ENCODE measurements at places on chromosomes 6 and 20.

GRCh38 chr6:118377711-118378414 is 170.2 kb upstream of the PLN start:
- no peak for DNase-seq

DNA sequence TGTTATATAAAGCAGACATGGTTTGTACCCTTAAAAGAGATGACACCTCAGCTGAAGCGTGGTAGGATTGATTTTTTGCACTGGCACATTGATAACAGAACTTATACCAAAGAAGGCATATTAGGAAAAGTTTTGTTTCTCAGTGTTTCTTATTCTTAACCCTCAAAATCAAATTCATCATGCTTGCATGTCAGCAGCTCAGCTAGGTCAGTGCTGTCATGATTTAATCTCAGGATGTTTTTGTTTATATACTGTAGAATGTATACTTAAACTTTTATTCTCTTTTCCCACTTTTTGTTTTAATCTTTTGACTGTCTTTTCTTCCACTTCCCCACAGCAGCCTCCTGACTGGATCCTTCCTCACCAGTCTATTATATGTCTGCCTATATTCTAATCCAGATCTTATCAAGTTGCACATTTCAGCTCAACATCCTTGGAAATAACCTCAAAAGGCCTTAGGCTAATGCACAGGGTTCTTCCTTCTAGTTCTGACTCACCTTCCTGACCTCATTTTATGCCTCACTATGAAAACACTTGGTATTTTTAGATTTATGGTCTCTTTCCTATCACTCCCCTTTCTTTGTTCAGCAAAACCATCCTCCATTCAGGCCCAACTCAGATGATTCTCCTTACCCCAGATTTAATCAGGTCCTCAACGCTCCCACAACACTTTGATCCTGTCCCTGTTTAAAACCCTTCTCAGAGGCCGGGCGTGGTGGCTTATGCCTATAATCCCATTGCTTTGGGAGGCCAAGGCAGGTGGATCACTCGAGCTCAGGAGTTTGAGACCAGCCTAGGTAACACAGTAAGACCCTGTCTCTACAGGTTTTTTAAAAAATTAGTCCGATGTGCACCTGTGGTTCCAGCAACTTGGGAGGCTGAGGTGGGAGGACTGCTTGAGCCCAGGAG is 7.2 kb downstream of the HEBP2 start:
- peak; percentile 81 for DNase-seq

DNA sequence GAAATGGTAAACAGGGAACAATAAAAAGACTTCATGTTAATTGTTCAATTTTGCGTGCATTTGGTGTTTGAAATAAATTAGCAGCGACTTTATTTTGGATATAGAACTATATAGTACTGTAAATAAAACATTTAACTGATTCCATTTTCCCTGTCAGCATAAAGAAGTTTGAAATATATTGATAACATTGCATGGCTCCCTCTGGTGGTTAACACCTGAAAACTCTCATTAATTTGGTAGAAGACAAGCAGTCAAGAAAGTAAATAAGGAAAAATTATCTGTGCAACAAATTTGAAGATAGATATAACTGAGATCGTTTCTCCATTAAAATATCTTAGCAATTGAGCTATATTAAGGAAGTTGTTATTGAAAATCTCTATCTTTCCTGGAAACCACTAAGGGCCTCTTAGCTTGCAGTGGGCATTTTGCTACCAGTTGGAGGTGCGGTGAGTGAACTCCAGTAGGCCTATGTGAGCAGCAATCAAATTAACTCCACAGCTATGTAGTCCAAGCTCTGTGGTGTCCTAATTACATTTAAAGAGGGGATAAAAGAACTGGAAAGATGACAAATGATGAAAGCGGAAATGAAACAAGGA is 435.7 kb upstream of the FKBP1C start:
- DNase-seq = no peak

- no peak for DNase-seq
Observed at GRCh38 chr6:41502917-41503671, 43.1 kb upstream of the FOXP4 start.

DNA sequence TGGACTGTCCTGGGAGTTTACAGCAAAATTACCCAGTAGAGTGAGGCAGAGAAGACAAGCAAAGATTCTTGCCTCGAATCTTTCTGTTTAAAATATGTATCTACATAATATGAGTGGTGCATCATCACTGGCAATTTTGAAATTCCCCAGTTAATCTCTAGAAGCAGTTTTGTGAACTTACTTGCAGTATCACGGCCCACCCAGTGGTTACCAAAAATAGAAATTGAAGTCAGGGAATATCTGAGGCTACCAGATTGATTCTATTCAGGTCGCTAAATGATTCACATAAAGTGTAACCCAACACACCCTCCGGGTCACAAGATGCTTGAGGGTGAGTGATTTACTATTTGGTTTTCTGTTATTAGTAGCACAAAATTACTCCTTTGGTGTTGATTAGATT is 111.9 kb downstream of the PPP1R14C start:
- DNase-seq = no peak

DNA sequence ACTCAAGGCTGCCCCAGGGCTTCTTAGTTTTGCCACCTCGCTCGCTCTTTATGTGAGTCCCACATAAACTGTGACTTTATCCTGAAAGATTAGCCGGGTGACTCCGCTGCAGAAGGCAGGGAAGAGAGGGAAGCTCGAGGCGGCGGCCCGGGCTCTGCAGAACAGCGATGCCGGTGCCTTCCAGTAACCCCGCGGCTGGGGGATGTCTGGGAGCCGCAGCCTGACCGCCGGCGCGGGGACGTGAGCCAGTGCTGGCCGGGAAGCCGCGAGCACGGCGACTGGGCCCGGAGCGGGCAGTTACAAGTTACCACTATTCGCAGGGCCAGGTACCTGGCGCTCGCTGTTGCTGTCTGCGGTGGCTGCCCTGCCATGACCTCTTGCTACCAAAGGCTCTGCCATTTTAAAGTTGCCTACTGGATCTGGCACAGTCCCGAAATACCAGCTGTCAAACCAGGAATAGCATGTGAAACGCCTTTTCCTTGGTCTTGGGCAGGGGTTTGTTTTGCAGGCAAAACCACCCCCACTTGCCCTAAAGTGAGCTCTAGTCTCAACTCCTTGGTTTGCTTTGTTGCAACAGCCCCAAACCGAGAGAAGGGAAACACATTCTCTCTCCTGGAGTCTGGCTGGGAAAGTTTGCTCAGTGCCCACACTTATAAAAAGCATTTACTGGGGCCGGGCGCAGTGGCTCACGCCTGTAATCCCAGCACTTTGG is 124.0 kb upstream of the SLC2A12 start:
- DNase-seq = peak; percentile 55

GRCh38 chr6:87553159-87553765 is 36.5 kb downstream of the RARS2 start:
- DNase-seq = no peak

GRCh38 chr6:55046869-55047422 is 127.4 kb upstream of the HCRTR2 start:
- DNase-seq = no peak

DNA sequence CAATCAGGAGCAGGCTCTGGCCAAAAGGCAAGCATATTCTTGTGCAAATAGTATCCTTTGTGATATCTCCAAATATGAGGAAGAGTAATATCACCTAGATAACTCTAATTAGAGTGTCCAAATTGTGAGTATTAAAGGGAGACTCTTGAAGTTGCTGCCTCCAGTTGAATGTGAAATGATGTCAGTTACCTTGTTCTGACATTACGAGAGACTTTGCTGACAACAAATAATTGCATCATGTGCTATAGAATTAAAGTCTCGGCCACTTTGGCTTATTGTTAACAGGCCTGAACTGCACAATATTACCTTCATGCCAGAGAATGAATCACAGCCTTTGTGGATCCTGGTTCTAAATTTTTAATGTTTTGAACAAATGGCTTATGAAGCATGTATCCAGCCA is 106.5 kb downstream of the AIG1 start:
- no peak for DNase-seq

GRCh38 chr6:445571-446417 is 54.2 kb downstream of the IRF4 start:
- DNase-seq = no peak

GRCh38 chr20:39810309-39810708 is 848.2 kb downstream of the DHX35 start:
- no peak for DNase-seq

- no peak for DNase-seq
Observed at GRCh38 chr6:85620308-85620707, 22.4 kb downstream of the SYNCRIP start.

- DNase-seq = no peak
Observed at GRCh38 chr6:1834207-1834606, 224.5 kb downstream of the FOXC1 start.

DNA sequence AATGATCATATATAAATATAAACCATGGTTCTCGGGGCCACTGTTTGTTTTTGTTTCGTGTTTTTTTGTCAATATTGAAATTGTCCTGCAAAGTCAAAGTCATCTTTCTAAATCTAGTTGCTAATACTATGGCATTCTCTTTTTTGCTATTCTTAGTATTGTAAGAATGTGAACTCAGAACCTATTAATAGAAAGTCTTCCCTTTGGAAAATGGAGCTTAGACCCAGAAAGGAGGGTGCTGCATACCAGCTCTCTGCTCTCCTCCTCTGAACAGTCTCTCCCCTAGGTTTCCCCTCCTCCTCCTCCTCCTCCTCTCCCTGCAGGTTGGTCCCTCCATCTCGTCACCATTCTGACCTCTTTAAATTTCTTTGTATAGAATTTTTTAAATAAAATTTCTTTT is 150.4 kb upstream of the CCN2 start:
- no peak for DNase-seq

- DNase-seq = no peak
Observed at GRCh38 chr6:69391106-69391505, 405.7 kb downstream of the LMBRD1 start.

GRCh38 chr6:101534821-101535220 is 141.3 kb downstream of the GRIK2 start:
- DNase-seq = no peak

DNA sequence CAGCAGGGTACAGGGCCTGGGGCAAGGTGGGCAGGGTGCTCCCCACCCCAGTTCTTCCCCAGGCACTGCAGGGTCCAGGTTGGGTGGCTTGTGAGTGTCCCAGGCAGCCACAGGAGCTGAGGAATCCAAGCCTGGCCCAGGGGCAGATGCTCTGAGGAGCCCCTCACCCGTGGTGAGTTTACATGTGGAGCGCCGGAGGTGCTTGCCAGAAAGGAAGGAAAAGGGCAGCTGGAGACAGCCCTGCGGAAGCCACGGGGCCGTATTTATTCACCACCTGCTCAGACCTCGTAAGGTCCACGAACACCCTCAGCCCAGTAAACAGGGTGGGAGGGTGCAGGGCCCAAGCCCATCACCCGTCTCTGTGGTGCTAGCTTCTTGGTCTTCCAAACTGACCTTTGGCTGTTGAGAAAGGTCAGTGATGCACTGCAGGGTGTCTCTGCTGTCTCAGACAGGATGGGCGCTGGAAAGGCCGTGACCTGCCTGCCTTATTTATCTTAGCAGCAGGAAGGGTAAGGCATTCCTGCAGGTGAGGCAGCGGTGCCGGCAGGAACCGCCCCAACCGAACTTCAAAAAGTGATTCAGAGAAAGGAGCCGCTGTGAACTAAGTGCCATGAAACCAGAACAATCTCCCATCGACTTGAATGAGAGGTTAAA is 4.0 kb upstream of the FRMD1 start:
- DNase-seq = no peak

GRCh38 chr6:43947860-43948259 is 177.8 kb downstream of the VEGFA start:
- no peak for DNase-seq

DNA sequence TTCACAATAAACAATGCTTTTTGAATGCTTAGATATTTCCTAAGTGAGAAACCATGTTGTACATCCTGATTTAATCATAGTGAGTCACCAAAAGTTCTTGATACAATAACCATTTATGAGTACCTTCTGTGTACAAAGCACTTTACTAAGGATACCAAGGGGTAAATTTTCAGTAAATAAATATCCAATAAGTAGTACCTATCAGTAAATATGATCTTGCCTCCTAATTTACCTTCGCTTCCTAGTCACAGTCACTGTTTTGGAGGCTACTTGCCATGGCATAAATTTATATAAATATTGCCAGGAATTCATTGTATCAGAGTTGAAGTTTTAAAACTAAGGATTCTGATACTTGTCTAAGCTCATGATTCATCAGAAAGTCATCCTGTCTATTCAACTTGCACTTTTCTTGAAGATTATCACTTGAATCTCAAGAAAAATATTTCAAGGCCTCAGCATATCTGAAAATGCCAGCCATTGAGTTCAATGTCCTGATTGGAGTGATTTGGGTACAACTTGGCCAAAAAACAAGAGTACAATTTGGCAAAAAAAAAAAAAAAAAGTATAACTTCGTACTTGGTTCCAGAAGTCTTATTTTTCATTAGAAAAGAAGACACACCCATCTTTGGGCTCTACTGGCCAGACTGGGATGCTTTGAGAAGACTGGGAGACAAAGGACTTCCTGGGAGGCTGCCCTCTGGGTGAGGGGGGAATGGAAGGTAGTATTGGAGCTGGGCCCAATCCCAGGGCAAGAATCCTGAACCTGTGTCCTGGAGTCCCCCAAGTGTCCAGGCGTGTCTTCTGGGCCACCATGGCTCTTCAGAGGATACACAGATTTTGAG is 32.8 kb downstream of the RAB22A start:
- DNase-seq = peak; percentile 47

DNA sequence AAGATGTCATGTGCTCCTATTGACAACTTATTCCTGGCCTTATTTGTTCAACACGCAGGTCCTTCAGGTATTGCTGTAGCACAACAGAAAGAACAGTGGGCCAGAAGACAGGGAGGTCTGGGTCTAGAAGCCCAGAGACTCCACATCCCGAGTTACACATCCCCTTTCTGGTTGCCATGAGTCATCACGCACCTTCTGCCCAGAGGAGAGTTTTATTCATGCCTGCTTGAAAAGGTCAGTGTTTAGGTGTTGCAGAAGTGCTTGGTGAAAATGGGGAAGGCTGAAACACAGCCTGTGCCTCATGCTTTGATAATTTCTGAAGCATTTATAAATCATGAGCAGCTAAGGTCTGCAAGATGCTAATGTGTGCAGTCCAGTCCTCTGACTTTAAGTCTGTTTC is 256.4 kb downstream of the GMPR start:
- no peak for DNase-seq

- no peak for DNase-seq
Observed at GRCh38 chr6:168631564-168631963, 190.6 kb downstream of the SMOC2 start.

GRCh38 chr6:123967905-123968304 is 164.2 kb downstream of the NKAIN2 start:
- no peak for DNase-seq

DNA sequence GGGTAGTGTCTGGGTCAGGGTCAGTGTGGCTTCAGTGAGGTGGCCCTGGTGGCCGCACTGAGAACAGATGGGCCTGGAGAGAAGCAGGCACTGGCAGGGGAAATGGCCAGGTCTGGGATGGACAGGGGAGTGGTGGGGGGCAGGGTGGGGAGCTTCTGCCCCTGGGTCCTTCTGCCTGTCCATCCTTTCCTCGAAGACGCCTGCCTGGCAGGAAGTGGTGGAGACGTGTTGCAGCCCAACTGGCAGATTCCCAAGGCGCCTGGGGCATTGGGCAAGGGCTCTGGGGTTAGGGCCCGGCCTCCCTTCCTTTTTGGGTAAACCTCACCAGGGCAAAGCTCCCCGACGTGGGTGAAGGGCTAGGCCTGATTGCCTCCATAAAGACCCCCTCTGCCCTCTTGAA is 10.4 kb downstream of the SRC start:
- DNase-seq = peak; percentile 64

Data from foreskin fibroblast (primary cell).